ENCODE measurements at places on chromosomes 16 and 17.

- DNase-seq = no peak
Measured at GRCh38 chr16:81158964-81159363, 62.8 kb upstream of the GCSH start.

- DNase-seq = no peak
Measured at GRCh38 chr16:53832896-53833544, 129.1 kb downstream of the FTO start.

GRCh38 chr16:48525201-48526057 lies 84.6 kb downstream of the N4BP1 start:
- no peak for DNase-seq

DNA sequence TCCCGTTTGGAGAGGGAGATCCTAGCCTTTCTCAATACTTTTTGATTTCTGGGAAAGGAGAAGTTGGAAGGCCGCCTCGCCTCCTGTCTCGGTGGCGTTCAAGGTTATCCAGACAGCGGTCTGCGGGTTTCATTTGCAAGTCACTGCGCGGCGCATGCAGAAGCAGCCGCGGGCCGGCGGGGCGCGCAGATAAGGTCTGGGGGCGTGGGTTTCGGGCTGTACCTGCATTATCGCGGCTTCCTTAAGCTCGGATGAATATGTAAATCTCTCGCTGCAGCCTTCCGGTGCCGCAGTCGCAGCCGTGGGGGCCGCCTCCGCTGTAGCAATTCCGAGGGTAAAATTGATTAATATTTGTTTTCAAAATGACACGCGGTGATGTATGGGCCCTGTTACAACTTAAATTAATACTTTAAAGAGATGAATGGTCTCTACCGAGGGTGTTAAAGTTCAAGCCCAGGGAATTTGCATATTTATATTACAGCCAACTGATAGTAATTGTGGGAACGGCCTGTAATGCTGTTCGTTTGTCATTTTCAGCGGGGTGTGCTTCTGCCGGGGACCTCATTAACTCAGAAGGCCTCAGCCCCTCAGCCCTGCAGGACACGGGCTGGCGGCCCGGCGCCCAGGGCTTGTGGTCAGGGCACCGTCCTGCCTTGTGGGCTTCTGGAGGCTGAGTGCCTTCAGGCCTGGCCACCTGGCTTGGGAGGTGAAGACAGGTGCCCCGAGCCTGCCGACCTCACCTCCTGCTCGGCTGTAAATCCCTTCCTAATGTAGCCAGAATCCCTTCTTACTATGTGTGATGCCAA lies 99.4 kb downstream of the CYLD start:
- no peak for DNase-seq

DNA sequence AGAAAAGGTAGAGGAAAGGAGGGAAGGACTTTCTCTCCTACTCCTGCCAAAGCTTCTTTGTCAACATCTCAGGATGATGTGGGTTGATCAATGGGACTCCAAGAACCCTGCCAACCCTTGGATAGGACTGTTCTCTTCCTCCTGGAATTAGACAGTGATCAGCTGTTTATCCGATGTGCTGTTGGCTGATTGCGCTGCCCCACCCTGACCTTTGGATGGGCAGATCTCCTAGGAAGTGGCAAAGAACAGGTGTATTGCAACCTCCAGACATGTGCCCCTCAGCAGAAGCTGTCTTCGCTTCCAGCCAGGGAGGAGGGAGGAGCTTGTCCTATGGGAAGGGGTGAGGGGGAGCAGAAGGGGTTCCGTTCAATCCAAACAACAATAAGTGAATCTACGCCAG lies 30.5 kb downstream of the SLC5A11 start:
- DNase-seq = no peak

- DNase-seq = no peak
Measured at GRCh38 chr16:82432261-82432660, 194.5 kb upstream of the CDH13 start.

DNA sequence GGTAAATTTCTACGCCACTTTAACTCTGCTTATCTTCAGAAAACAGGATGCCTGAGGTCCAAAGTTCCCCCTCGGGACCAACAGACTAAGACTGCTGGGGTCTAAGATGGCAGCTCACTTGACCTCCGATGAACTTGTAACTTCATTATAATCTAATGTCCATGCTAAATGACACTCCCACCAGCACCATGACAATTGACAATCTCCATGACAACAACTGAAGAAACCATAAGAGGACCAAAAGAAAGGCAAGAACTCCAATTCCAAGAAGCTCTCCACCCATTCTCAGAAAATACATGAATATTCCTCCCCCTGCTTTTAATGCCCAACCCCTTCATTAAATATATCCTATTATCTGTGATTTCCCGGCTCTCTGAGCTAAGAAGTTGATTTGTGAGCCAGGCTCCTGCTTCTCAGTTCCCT lies 7.5 kb downstream of the CCL4 start:
- DNase-seq = no peak

GRCh38 chr16:85172455-85173145 lies 60.3 kb upstream of the CIBAR2 start:
- no peak for DNase-seq

GRCh38 chr17:70855401-70856054 lies 686.2 kb downstream of the KCNJ2 start:
- DNase-seq = peak; percentile 74

DNA sequence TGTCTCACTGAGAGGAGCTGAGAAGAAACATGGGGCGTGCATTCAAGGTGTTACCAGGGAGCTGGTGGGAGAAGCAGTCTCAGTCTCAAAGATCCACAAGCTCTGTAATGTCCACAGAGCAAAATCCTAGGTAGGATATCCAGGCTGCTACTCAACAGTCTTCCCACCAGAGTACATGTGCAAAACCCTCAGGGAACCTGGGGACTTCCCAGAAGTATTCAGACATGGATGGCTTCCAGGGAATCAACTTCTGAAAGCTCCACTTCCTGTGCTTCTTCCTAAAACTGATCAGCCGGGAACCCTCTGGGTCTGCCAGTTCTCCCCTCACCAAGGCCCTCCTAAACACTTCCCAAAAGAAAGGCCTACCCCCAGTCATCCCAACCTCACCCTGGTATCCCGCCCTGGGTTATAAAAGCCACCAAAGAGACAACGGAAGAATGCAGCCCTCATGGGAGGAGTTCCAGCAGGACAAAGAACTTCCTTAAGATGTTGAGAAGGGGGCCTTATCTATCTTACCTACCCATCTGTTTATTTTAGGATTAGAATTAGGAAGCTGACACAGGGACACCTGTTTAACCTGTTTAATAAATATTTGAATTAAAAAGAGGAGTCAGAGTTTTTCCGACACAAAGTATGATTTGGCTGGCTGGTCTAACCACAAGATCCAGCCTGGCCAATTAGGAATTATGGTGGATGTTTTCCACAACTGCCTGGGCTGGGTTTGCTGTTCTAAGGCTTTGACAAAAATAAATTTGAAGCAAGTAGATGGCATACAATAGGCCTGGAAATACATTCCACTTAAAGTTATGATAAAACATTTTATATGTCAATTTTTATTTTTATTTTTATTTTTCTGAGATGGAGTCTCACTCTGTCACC lies 37.0 kb downstream of the CUEDC1 start:
- DNase-seq = no peak

DNA sequence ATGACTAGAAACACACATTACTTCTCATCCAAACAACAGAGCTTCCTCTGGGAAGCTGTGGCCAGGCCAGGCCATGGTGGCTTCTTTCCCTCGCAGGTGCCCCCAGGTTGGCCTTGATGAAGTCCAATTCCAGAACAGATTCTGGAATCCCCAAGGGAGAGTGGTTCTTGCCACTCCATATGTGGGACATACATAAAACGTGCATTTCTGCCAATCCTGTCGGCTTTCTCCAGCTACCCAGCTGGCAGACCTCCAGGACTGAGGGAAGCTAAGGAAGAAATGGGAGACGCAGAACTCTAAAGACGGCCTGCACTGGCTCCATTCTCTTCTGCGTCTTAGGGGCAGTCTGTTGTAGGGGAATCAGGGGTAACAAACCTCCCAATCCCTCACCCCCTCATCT lies 219.2 kb upstream of the CDH5 start:
- no peak for DNase-seq

DNA sequence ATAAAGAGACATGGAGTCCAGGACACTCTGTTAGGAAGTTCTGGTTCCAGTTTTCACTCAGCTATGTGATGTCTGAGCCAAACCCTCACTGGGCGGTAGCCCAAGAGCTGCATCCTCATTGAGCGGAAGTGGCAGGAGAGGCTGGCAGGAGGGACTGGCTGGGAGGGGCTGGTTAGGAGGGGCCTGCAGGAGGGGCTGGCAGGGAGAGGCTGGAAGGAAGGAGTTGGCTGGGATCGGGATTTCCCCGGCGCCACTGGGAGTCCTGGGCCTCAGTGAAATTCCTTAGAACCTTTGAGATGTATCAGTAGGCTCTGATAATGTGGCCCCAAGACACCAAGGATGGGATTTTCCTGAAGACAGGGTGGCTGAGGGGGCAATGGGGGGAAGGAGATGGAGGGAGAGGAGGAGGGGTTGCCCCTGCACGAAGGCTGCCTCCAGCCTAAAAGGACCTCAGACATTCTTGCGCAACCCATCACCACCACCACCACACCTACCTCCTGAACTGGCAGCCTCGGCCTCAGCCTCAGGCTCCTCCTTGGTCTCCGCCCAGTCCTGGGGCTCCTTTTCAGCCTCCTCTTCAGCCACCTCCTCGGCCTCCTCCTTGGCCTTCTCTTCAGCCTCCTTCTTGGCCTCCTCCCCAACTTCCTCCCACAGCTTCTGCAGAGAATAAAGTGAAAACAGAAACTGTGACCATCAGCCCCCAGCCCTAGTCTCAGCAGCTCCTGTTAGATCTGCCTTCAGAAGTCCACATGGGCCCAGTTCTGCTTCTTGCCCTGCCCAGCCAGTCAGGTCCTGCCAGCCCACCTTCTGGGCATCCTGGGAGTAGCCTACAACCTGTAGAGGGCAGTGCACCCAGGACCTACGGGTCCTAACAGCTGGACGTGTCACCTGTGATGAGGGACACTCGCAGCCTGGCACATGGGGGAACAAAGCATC lies 31.7 kb downstream of the CNGB1 start:
- no peak for DNase-seq

DNA sequence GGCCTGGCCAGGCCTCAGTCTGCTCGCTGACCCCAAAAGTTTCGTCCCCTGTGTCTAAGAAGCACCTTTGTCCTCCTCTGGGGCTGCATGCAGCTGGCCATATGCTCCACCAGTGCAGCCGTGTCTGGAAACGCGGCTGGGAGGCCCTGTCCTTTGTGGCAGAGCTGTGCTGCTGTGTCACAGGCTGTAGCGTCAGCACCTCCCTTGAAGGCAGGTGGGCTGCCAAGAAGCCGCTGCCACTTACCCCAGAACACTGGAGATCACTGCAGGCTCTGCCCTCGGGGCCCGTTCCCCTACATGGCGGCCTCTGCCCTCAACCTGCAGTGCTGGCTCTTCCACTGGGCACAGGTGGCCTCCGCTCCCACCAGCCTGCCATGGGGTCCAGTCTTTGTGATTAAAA lies 15.7 kb upstream of the MC1R start:
- DNase-seq = no peak

DNA sequence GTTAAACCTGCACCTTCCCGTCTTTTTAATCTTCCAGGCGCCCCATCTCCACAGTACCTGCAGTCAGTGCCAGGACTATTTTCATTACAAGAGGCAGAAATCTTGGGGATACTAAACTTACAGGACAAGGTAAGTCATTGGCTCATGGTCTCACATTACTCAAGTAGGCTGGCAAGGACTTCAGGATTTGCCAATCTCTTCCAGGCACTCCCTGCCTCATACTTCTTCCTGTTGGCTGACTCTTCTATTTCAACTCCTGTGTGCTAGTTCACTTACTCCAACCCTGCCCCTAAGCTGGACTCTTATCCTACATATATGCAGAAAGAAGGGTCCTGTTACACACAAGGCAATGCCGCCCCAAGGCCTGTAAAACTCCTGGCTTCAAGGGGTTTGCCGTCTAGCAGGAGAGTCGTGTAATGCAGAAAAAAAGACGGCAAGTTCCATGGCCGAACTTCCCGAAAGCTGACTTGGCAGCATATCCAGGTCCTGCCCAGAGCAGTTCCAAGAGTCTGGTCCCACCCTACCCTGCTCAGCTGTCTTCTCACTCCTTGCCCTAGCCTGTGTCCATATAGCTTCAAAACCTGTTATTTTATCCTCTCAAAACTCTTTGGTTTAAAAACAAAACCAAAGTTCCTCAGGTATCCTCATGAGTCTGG lies 14.8 kb downstream of the ERN1 start:
- DNase-seq = no peak

GRCh38 chr17:10234033-10234432 lies 35.6 kb upstream of the GAS7 start:
- no peak for DNase-seq

DNA sequence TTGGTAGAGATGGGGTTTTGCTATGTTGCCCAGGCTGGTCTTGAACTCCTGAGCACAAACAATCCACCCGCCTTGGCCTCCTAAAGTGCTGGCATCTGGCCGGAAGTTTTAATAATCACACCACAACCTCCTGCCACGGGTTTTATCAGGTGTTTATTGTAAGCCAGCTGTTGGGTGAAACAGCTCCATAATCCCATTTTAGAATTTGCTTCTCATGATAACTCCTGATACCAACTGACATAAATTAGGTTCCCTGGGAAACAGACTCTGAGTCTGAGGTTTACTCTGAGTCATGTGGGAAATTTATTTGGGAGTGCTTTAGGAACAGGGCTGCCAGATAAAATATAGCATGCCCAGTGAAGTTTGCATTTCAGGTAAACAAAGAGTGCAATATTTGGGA lies 122.6 kb upstream of the MED13 start:
- DNase-seq = no peak

- DNase-seq = no peak
Measured at GRCh38 chr16:17773698-17774101, 302.9 kb upstream of the XYLT1 start.

DNA sequence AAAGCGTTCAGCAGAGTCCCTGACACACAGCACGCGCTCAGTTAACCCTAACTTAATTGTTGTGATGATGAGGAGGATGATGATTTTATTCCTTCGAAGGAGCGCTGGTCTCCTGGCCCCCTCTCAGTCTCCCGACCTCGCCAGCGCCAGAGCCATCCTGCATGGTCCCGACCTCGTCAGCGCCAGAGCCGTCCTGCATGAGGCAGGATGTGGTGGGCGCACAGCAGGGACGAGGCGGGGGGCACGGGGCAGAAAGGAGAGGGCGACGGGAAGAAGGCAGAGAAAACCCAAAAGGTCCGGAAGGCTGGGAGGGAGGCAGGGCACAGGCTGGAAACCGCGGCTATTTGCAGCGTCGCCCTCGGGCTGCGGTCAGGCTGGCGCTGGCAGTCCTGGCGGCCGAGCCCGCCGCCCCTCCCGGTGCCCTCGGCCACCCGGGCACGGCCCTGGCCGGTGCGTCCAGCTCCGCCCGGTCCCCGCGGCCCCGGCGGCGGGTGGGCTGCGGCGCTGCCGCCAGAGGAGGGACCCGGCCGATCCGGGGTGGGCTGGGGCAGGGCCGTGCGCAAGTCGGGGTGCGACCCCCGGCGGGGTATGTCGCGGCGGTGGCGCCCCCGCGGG lies 3.0 kb upstream of the TAC4 start:
- no peak for DNase-seq

- no peak for DNase-seq
Measured at GRCh38 chr17:33811004-33811760, 443.9 kb upstream of the CCL2 start.
